CD8-positive, alpha-beta memory T cell (primary cell): ENCODE measurements at places on chromosomes 13 and 19. TPM values are rescaled to one million over a fixed set of nuclear protein-coding genes. Genes with fewer than 3 reads are reported as not detected.

- DNase-seq: no peak
Measured at GRCh38 chr19:13984875-13985741, 21.0 kb downstream of the RFX1 start.

GRCh38 chr19:3075605-3076431 is 13.5 kb upstream of the TLE5 start:
- peak; percentile 71 for DNase-seq

GRCh38 chr13:33494596-33495204 is 209.1 kb upstream of the STARD13 start:
- DNase-seq: no peak

GRCh38 chr13:101996954-101997353 is 404.9 kb downstream of the FGF14 start:
- DNase-seq: no peak

DNA sequence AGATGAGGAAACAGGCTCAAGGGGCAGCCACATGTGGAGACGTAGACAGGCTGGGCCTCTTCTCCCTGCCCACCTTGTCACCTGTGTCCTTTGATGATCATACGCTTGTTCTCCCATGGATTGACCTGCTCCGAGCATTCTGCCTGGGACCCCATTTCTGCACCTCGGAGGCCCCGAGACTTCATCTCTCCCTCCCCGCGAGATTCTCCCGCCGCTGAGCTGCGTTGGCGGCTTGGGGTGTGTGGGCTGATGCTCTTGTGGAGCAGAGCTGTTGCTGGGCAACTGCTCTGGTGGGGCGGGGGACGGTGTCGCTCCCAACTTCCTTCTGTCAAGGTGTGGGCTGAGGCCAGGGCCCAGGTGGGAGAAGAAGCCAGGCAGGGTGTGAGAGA is 22.1 kb downstream of the MAST3 start:
- peak; percentile 84 for DNase-seq

- DNase-seq: peak; percentile 60
Measured at GRCh38 chr13:114099918-114100445, 32.4 kb downstream of the RASA3 start.

DNA sequence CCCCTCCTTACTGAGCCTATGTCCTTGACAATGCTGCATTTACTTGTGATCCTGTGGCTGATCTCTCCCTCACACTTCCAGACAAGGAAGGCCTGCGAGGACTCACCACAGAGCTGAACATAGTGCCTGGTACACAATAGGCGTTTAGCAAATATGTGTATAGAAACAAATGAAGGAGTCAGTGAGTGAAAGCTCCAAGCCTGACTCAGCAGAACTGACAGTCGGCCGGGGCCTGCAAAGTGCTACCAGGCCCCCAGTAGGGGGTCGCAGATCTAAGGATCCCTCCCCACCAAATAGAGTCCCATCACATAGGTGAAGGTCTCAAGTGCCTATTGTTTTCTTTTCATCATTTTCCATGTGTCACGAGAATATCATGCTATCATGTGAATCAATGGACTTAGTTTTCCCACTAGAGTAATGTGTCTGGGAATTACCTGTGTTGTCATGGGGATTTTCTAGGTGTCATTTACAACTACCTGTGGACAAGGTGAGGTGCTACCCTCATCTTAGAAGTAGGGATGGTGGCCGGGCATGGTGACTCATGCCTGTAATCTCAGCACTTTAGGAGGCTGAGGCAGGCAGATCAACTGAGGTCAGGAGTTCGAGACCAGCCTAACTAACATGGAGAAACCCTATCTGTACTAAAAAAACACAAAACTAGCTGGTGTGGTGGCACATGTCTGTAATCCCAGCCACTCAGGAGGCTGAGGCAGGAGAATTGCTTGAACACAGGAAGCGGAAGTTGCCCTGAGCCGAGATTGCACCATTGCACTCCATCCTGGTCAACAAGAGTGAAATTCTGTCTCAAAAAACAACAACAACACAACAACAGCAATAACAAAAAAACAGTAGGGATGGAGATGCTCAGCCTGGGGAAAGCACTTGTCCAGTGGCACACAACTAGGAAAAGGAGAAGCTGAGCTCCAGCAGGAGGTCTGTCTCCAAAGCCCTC is 50.3 kb upstream of the CYP2A7 start:
- DNase-seq: no peak

DNA sequence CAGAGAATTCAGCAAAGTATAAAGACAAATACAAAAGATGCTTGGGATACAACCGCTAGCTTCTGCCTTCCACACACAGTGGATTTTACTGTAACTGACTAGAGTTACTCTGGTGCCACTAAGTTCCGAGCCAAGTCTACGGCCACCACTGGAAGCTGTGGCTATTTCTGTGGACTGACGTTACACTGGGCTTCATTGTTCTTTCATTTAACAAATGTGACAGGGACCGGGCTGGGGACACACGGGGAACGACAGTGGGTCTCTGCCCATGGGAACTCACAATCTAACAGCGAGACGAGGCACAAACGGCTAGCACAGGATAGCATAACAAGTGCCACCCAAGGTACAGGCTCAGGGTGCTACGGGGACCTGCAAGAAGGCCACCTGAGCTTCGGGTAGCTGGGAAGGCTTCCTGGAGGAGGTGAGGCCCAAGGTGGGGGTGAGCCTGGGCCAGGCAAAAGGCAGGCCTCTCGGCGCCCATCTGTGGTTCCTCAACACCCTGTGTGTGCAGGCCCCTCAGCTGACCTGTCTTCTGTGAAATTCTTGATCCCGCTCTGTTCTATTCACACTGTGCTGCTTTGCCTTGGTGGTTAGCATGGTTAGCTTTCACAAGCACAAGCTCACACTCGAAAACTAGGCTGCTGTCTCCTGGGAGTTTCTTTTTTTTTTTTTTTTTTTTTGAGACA is 10.3 kb upstream of the IL4I1 start:
- DNase-seq: no peak

- no peak for DNase-seq
Measured at GRCh38 chr19:5540208-5540607, 27.5 kb downstream of the TINCR start.

DNA sequence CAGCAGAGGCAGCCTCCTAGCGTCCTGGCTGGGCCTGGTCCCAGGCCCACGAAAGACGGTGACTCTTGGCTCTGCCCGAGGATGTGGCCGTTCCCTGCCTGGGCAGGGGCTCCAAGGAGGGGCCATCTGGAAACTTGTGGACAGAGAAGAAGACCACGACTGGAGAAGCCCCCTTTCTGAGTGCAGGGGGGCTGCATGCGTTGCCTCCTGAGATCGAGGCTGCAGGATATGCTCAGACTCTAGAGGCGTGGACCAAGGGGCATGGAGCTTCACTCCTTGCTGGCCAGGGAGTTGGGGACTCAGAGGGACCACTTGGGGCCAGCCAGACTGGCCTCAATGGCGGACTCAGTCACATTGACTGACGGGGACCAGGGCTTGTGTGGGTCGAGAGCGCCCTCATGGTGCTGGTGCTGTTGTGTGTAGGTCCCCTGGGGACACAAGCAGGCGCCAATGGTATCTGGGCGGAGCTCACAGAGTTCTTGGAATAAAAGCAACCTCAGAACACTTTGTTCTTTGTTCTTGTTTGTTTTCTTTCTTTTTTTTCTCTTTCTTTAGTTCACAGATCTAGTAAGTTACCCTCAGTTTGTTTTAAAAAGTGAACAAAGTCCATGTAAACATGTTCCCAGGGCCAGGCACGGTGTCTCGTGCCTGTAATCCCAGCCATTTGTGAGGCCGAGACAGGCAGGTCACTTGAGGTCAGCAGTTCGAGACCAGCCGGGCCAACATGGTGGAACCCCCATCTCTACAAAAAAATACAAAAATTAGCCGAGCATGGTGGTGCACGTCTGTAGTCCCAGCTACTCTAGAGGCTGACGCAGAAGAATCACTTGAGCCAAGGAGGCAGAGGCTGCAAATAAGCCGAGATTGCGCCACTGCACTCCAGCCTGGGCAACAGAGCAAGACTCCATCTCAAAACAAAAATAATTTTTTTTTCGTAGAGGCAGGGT is 10.2 kb downstream of the ANGPTL4 start:
- no peak for DNase-seq

DNA sequence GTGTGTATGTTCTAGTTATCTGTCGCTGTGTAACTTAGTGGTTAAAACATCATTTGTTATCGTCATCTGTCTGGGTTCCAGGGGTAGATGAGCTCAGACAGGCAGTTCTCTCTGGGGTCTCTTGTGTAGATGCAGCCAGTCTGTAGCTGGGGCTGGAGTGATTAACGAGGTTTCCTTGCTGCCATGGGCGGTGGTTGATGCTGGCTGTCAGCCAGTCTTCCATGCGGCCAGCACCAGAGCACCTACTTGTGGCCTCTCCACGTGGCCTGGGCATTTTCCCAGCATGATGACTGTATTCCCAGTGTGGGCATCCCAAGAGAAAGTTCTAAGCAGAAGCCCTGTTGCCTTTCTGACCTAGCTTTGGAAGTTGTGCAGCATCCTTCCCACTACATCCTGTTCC is 10.7 kb downstream of the ERCC5 start:
- DNase-seq: no peak

DNA sequence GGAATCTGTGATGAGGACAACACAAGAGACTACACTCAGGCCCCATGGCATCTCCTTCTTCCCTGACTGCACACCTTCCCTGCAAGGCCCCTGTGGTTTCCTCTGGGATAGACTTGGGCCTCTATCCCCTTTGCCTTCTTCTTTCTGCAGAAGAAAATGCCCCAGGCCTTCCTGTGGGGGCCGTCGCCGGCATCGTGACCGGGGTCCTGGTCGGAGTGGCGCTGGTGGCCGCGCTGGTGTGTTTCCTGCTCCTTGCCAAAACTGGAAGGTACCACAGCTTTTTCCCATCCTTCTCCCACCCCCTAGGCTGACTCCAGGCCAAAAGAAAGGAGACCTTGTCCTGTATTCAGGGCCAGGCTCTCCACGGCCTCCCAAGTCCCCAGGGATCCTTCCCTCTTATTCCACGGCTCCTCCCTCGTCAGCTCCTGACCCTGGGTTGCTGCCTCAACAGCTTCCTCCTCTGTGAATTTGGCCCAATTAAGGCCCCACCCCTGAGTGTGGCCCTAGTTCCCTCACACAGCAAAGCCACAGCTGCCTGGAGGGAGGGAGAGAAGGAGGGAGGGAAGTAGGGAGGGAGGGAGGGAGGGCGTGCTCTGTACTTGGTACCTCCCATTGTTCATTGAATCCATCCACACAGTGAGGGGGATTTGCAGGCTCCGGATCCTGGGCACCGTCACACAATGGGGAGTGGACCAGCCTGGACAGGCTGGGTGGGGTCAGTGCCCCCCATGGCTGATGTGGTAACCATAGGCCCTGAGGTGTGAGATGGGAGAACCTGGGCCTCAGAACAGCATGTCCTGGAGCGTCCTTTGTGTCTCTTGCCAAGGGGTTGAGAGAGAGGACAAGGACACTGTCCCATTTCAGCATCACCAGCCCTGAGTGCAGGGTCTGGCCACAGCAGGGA is 12.5 kb downstream of the CEACAM3 start:
- no peak for DNase-seq

GRCh38 chr19:15934332-15935078 is at the start of gene CYP4F11:
CYP4F11 (minus strand) TSS chr19:15934529; CDS start chr19:15934408, 121 bp downstream.
- DNase-seq: no peak

DNA sequence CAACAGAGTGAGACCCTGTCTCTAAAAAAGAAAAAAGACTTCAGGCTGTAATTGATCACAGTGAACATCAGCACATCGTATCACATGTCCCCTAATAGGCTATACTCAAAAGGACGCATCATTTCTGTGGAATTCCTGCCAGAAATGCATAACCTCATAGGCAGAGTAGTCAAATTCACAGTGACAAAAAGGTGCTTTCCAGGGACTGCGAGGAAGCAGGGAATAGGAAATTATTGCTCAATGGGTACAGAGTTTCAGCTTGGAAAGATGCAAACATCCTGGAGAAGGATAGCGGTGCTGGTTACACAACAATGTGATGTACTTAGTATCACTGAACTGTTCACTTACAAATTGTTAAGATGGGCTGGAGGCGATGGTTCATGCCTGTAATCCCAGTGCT is 41.1 kb upstream of the MRI1 start:
- DNase-seq: no peak

DNA sequence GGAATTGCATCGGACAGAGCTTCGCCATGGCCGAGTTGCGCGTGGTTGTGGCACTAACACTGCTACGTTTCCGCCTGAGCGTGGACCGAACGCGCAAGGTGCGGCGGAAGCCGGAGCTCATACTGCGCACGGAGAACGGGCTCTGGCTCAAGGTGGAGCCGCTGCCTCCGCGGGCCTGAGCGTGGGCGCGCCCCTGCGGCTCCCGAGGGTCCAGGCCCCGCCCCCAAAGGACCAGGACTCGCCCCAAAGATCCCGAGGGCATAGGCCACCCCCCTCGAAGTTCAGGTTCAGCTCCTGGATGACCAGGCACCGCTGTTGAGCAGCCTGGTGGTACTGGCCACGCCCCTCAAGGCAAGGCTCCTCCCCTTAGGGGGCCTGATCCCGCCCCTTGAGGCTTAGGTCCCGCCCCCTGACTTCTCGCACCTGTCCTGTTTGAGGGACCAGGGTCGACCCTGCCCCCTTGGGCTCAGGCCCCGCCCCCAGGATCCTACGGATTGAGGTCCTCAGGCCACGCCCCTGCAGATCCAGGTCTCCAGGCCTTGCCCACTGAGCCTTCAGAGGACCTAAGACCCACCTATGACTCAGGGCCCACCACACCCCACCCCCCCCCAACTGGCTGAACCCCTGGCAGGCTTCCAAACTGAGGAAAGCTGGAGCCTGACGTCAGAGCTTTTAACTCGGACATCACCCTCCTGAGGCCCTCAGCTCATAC is 43.1 kb downstream of the CYP4F22 start:
- DNase-seq: peak; percentile 72

- DNase-seq: no peak
Measured at GRCh38 chr13:74461011-74461410, 326.8 kb upstream of the KLF12 start.

DNA sequence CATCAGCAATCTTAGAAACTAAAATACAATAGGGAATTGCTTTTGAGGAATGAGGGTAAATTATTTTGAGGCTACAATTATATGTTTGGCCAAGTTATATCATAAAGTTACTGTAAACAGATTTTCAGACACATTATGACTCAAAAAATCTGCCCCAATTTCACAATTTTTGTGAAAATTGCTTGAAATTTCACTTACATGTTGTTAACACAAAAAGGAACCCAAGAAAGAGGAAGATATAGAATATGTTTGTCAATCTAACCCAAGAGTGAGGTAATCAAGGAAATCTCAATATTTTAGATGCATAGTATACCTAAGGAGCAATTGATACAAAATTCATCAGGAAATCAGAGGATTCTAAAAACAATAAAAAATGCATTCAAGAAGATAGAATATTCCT is 73.9 kb upstream of the FNDC3A start:
- DNase-seq: no peak

Gene REEP6
- total RNA-seq: 2.0 TPM

Gene KPTN
- 10.8 TPM for total RNA-seq

Gene CAMSAP3
- 0.31 TPM for total RNA-seq

Gene CEACAM21
- 26.8 TPM for total RNA-seq

Gene OR10H4
- not detected for total RNA-seq

Gene ZNF556
- total RNA-seq: not detected

Gene TMEM272
- 0.69 TPM for total RNA-seq

Gene APLP1
- 0.86 TPM for total RNA-seq

Gene ANO8
- 4.1 TPM for total RNA-seq

Gene PSG2
- not detected for total RNA-seq

Gene KANK2
- 2.0 TPM for total RNA-seq

Gene PLIN5
- not detected for total RNA-seq

Gene ZNF428
- 23.6 TPM for total RNA-seq

Gene RFPL4A
- total RNA-seq: not detected
